IMR-90 (cell line): ENCODE measurements at places on chromosomes 5 and 9. TPM values are rescaled to one million over a fixed set of nuclear protein-coding genes. Genes with fewer than 3 reads are reported as not detected.

DNA sequence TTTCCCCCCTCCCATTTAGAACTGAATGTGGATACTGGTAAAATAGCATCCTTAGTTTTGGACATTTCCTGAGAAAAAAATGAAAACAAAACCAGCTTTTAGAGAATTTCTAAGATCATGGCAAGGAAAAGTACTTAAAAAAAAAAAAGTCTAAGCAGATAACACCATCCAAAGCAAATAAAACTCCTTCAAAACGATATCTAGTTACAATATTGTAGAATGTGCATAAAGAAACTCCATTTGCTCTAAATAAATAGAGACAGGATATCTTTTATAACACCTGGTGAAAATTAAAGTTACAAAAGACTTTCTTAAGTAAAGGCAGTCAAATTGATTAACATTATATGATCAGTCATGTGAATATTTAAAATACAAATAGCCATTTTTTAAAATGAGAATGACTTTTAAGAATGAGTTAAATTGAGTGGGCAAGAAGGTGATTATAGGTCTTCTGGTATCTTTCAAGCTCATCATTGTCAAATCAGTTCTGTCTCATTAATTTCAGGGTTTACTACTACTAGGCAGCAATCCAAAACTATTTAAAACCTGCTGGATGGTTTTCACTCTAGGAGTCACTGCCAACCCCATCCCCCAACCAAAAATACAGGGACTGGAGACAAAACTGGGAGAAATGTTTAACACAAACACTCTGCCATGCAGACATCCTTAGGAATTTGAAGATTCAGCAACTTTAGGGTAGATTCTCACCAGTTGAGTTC is 382.6 kb downstream of the ADGRV1 start:
- no peak for DNase-seq

GRCh38 chr5:172148381-172148780 is 39.6 kb downstream of the STK10 start:
- DNase-seq, result no peak

Gene FIBCD1
- 1.1 and 2.2 TPM in 2 replicates for total RNA-seq

Gene NMUR2
- not detected in 2 replicates for total RNA-seq

- no peak for DNase-seq
These were observed 59.3 kb downstream of the NPR3 start for GRCh38 chr5:32770444-32770843.

DNA sequence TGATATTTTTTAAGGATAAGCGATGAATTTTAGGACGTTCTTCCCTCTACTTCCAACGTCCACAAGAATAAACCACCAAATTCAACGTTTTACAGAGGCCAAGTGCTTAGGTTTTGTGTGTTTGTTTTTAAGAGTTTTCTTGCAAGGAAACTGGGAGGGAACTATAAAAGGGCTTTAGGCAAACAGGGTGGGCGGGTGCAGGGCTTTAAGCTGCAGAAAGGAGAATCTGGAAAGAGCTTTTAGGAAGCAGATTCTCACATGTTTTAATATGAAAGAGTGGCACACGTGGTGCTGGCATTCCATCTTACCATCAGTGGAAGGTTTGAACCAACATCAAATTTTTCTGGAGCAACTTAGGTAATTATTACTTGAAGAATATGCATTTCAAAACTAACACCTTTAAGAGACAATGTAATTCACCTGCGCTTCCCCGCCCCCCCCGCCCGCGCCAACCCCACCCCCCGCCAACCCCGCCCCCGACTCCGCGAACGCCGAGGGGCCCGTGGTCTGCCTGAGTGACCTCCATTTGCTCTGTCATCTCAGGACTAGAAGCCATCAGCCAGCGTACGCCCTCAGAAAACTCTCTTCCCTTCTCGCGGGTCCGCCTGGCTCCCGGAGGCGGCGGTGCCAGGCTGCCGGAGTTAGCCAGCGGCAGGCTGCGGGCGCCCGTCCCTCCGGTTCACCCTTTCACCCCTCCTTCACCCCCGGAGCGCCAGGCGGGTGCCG is 911 bp upstream of the PIK3R1 start:
- no peak for DNase-seq

GRCh38 chr5:134714120-134714519 is 24.2 kb upstream of the CAMLG start:
- DNase-seq, result no peak

Gene ADAMTS12
- total RNA-seq, result 49.2 and 51.3 TPM in 2 replicates

DNA sequence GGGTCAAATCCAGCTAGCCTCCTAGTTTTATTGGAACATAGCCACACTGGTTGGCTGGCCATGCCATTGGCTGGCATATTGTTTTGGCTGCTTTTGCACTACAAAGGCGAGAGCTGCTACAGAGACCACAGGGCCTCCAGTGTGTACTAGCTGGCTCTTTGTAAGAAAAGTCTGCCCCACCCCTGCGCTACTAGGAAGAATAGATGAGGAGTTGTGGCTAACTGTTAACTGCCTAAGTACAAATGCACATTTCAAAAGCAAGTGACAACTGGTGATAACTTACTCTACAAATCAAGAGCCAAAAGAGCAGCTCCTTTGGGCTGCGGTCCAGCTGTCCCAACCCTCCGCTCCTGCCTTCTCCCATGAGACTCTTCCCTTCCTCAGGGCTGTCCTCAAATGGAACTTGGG is 63.9 kb downstream of the SERINC5 start:
- DNase-seq, result no peak

Gene MAP1B
- total RNA-seq, result 183 and 212 TPM in 2 replicates
